Upper lobe of right lung (tissue), 1 donor: ENCODE measurements at places on chromosomes 7 and 10.

- no peak for DNase-seq
Observed at GRCh38 chr10:100567249-100567648, 31.5 kb downstream of the HIF1AN start.

DNA sequence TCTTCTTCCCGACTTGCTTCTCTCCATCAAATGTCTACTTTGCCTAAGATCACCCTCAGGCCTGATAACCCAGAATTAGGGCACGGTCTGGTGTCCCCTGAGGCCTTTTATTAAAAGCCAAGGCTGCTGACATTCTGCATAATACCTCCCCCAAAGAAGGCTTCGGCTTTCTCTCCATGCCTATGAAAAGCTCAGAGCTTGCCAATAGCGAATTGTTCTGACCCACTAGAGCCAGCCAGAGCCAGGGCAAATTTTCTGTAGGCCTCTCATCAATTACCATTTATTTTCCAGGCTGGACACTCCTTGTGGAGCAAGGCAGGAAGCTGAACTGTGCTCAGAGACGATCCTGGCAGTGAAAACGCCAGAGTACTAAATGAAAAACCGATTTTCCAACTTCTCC, 64.3 kb upstream of the ADRB1 start:
- DNase-seq: no peak

- DNase-seq: no peak
Observed at GRCh38 chr10:34964166-34964800, 125.9 kb downstream of the CUL2 start.

DNA sequence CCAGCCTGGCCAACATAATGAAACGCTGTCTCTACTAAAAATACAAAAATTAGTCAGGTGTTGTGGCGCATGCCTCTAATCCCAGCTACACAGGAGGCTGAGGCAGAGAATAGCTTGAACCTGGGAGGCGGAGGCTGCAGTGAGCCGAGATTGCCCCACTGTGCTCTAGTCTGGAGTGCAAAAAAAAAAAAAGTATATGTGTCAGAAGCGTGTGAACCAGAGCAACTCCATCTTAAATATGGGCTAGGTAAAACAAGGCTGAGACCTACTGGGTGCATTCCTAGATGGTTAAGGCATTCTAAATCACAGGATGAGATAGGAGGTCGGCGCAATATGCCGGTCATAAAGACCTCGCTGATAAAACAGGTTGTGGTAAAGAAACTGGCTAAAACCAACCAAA, 6.2 kb downstream of the CCL24 start:
- no peak for DNase-seq

DNA sequence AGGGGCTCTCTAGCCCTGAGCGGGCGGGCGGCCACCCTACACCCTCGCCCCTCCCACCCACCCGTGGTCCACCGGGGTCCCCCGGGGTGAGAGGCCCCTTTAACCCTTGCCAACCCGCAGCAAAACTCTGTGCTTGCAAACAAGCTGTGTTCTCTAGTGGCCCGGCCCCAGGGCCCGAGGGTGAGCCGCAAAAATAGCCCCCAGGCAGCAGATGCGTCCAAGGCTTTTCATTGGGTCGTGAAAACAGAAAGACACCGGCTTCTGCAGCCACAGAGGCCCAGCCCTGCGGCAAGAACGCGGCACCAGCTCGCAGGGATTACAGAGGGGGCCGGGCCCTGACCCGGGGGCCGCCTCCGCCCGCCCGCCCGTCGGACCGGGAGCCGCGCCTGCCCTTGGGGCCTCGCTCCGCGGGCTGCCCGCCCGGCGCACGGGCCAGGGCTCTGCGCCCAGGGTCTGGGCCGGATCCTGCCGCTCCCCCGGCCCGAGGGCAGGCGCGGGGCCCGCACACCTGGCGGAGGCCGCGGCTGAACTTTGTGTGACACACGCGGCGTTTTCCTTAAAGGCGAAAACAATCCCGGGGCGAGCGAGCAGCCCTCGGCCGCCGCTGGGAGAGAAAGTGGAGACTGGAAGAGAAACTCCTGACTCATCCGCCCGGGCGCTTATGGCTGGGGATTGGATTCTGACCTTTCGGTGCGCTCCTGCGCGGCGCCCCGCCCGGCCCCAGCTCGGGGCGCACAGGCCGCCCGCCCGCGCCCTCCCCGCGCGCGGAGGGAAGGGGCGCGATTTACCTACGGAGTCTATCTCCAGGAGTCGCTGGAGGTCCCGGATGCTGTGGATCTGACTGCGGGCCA, 2.8 kb downstream of the PDGFA start:
- DNase-seq: no peak

DNA sequence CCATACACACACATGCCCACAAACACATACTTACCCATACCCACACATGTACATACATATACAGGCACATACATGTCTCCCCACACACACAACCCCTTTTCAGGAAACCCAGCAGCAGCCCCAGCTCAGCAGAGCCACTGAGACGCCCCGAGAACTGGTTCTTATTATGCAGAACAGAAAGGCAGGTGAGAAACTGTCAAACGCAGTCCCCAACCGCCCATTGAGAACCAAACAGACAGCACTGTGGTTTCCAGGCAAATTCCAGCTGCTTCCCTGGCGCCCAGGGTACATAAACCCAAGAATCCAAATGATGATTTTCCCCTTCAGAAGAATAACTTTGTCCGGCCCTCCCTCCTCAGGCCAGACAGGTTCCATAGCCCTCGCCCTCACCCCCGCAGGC, 366.6 kb upstream of the ZMIZ1 start:
- no peak for DNase-seq

- peak; percentile 78 for DNase-seq
Observed at GRCh38 chr10:95560278-95561176, 644 bp downstream of the SORBS1 start.

- no peak for DNase-seq
Observed at GRCh38 chr10:98525969-98526368, 79.2 kb upstream of the HPS1 start.

DNA sequence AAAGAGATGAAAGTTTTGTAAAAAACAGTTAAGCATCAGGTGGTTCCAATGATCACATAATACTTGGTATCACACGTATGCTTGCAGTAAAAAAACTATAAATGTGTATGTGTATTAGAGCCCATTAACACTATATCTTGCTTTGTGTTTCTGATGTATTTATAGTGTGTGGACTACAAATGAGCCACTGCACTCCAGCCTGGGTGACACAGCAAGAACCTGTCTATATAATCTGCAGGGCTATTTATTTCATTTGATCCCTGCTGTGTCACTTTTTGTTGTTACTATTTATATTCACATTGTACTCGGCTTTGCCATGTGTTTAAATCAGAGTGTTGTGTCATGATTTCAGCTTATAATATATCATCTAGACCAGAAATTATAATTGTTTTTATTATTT, 487.8 kb upstream of the TEX47 start:
- no peak for DNase-seq

- no peak for DNase-seq
Observed at GRCh38 chr10:50540069-50540825, 83.5 kb downstream of the SGMS1 start.

DNA sequence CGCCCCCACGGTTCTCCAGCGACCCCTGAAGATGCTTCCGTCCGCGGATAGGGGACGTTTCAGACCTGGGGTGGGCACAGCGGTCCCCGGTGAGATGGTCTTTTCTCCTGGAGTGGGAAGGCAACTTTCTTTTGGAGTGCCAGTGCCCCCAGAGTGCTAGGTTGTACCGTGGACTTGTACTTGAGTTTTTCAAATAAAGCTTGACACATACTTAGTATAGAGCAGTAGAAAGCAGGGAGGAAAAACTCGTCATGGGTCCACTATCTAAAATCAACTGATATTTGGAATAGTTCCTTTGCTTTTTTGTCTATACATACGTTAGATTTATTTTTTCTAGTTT, 28.4 kb downstream of the RBM20 start:
- no peak for DNase-seq

DNA sequence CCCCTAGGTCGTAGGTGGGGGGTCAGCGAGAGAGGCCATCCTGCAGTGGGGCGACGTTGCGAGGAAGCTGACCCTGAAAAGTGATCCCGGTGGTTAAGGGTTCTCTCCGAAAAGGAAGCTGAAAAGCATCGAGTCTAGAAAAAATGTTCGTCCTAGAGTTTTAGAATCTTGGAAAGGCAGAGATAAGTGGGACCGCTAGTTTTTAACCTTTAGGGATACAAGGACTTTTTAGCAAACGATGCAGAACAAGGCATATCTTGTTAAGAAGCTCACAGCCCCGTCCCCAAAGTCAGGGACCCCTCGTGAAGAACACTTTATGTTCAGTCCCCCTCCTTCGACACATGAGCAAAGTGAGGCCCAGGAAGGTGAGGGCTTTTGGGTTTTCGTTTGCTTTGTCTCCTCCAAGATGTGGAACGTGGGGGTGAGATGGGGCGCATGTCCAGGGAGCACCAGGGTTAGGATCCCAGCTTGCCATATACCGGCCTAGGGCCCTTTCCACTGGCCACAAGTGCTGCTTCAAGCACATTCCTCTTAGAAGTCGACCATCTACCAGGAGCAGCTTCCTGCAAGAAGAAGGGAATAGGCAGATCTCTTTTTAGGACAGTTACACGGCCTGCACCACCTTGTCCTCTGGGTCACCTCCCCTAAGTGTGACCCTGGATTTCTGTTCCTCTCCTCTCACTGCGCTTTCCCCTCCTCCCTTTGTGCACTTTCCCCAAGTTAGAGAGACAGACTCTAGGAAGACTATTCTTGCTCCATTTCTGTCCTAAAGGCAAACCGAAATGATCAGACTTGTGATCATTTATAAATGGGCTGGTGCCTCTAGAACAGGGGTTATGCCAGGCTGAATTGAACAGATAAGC, 969 bp downstream of the SLC35G1 start:
- DNase-seq: no peak

GRCh38 chr10:78808286-78808685, 260.5 kb upstream of the ZMIZ1 start:
- no peak for DNase-seq

DNA sequence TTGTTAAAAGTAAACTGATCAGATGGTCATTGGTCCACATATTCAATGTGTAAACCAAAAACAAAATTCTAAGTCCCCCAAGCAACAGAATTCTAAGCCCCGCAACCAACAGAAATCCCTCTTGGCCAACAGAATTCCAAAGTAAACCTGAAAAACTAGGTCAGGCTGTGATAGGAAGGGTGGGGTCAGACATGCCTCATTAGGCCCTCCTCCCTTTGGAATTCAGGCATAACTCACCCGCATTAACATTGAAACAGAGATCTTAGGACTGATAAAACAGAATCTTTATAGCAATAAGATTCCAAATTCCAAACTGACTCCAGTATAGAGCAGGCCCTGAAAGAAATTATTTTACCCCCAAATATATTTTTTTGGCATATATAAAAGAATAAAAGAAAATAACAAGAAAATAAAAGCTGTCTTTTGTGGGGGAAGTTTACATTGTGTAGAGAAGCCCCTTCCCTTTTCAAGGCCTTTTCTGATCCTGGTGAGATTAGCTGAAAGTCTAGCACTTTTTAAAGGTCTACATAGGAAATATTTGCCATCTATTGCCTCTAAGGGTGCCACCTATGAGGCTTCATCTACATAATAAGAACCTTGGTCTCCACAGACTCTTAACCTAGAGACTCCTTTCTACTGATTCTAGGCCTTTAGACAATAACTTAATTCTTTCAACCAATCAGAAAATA, 30.5 kb downstream of the GNAT3 start:
- DNase-seq: no peak

DNA sequence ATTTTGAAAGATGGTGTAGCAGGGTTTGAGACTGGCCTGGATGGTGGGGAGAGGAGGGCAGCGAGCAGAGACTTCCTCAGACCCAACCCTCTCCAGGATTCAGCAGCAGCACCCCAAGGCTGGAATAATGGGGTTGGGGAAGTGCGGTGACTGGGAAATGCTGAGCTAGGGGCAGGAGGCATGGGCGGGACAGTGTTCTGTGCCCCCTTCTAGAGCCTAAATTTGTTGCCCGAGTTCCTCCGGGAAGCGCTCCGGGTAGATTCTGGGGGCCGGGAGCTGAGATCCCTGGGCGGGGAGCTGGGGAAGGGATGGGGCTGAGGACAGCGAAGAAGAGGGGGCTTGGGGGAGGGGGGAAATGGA, at the start of gene CHAT:
Gene CHAT (plus strand): TSS at position 156 of the 360 bp plus-strand sequence. CDS start 153 bp downstream, at position 309.
- no peak for DNase-seq

DNA sequence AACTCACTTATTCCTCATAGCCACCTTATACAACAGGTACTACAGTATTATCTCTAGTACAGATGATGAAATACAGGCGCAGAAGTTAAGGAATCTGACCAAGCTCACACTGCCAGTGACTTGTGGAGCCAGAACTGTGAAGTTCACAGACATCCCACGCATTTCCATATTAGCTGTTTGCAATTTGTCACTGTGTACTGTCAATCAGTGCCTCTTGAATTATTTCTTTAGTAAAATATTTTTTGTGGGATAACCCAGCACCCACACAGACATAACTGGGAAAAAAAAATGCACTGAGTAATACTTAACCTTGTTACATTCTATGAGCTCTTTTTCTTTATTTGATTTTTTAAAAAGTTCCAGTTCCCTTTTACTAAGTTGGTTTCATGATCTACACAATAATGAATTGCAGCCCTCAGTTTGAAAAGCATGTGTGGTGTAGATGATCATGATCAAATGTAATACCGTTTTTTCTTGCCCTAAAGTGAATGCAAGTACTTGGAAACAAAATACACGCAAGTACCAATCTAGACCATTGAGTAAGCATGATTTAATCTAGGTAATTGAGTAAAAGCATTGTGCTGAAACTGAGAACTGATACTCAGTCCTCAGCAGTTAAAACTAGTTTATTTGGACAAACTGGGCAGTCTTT, 14.1 kb downstream of the CUL1 start:
- no peak for DNase-seq

- DNase-seq: no peak
Observed at GRCh38 chr10:109957092-109957797, 33.9 kb upstream of the XPNPEP1 start.
